ENCODE measurements at places on chromosomes 4 and X.
A peak's percentile ranks its signal among the peaks of the same experiment; 100 is the strongest.

- no peak for DNase-seq
Observed at GRCh38 chrX:10618961-10619360, 1.4 kb downstream of the MID1 start.

- peak; percentile 89 for DNase-seq
Observed at GRCh38 chr4:119300101-119300978, 21.6 kb downstream of the FABP2 start.

DNA sequence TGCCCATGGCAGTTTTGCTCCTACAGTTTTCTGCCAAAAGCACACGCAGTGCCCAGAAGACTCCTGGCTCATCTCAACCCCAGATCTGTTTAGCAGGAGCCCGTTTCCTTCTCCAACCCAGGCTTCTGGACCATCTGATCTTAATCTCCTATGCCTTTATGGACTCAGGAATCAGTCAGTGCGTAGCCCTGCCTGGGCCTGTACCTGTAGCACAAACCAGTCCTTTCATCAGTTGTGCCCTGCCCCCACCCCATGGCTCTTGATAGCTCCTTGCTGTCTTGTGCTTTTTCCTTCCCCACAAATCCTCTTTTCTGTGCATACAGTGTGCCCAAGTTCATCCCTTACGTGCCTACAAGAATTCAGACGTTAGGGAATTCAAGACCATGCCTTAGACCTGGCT is 1.5 kb downstream of the ZNF718 start:
- no peak for DNase-seq

GRCh38 chr4:129364747-129365452 is 268.9 kb downstream of the C4orf33 start:
- no peak for DNase-seq

- DNase-seq, result no peak
Observed at GRCh38 chr4:110483516-110483915, 7.6 kb downstream of the ENPEP start.

DNA sequence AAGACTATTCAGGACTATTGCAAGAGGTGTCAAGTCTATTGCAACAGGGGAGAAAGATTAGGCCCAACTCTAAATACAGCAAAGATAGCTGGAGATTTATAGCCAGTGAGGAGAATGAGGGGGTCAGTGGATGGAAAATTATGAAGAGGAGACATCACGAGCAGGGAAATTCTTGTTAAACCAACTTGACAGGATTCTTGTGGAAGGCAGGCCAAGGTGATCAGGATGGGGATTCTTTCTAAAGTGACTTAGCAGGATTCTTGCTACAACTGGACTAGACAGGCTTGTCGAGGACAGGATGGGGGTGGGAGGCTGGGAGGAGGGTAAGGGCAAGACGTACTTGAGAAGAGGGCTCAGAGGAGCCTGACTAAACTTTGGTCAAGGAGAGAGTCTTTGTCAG is 89.0 kb downstream of the PHEX start:
- DNase-seq, result no peak
